Body of pancreas (tissue), 4 donors: ENCODE measurements at places on chromosomes 3 and 15.

GRCh38 chr3:157065201-157065600, 94.7 kb downstream of the CCNL1 start:
- DNase-seq: no peak

- DNase-seq: no peak
Measured at GRCh38 chr3:25567388-25567787, 97.3 kb downstream of the TOP2B start.

DNA sequence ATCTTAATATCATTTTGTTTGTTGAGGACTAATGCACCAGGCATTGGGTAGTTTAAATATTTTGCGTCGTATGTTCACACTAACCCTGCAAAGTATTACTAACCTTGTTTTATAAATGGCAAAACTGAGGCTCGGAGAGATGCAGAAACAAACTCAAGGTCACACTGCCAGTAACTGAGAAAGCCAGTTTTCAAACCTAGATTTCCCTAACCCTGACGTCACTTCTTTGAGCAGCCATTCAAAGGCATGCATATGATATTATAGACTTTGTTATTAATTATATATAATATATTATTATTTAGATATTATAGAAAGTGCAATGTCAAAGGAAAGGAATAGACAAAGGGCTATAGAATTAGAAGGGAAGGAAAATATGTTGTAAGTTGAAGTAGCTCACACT, 167.6 kb upstream of the EOMES start:
- DNase-seq: no peak

DNA sequence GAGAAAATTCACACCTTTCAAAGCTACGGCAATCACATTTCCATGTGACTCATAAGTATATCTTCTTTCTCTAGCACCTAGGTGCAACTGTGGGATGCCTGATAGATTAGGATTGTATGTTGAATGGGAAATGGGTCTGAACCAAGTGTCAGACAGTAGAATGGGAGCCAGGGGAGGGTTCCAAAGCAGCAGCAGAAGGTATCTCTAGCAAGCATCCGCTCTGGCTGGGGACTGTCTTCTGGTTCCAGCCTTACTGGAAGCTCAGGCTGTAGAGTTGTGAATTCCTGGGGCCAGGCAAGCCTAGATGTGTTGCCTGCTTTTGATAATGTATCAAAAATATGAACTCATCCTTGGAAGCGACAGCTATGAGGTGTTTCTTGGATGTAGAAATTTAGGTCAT, 2.1 kb upstream of the CHL1 start:
- no peak for DNase-seq

DNA sequence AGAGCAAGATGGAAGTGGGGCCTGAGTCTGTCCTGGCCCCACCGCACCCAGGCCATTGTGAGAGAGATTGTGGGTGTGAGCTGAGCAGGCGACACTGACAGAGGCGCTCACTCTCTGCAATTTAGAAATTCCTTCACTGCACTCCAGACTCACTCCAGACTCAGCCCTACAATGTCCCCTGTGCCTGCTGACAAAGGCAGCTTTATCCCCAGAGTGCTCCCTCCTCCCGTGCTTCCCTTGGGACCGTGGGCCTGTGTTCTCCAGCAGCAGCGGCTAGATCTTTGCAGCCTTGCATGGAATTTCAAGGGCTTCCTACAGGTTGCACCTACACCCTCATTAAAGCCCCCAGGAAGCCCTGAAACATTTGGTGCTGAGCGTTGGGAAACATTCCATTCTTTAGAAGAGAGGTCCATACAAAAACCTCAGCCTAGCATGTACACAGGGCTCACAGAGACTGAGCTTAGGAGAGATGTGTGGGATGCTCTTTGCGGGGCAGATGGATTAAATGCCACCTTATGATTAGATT, 1.3 kb upstream of the IL16 start:
- no peak for DNase-seq

DNA sequence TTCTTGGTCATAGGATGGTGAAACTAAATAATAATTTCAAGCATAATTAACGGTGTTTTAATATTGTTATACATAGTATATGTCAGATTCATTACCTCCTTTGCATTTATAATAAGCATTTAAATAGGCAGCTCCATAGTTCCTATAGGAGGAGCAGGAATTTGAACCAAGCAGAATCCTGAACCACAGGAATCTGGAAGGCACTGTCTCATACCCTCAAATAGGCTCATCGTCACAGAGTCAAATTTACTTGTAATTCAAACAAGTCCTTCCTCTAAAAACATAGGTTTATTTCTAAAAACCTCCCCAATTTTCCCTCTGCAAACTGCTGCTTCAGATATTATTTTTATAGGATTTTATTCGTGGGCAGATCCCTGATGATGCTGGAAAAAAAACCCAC, 376.3 kb upstream of the ARHGEF26 start:
- no peak for DNase-seq

GRCh38 chr3:16917256-16917935, 32.6 kb downstream of the PLCL2 start:
- DNase-seq: no peak

GRCh38 chr3:182241766-182242488, 530.2 kb downstream of the SOX2 start:
- peak; percentile 44 for DNase-seq

GRCh38 chr15:101491734-101492640, 2.5 kb upstream of the PCSK6 start:
- DNase-seq: no peak

GRCh38 chr3:77648214-77648613, 608.3 kb downstream of the ROBO2 start:
- no peak for DNase-seq

GRCh38 chr3:86942206-86942605, 48.7 kb downstream of the VGLL3 start:
- no peak for DNase-seq

- no peak for DNase-seq
Measured at GRCh38 chr3:64294771-64295170, 69.5 kb upstream of the PRICKLE2 start.

DNA sequence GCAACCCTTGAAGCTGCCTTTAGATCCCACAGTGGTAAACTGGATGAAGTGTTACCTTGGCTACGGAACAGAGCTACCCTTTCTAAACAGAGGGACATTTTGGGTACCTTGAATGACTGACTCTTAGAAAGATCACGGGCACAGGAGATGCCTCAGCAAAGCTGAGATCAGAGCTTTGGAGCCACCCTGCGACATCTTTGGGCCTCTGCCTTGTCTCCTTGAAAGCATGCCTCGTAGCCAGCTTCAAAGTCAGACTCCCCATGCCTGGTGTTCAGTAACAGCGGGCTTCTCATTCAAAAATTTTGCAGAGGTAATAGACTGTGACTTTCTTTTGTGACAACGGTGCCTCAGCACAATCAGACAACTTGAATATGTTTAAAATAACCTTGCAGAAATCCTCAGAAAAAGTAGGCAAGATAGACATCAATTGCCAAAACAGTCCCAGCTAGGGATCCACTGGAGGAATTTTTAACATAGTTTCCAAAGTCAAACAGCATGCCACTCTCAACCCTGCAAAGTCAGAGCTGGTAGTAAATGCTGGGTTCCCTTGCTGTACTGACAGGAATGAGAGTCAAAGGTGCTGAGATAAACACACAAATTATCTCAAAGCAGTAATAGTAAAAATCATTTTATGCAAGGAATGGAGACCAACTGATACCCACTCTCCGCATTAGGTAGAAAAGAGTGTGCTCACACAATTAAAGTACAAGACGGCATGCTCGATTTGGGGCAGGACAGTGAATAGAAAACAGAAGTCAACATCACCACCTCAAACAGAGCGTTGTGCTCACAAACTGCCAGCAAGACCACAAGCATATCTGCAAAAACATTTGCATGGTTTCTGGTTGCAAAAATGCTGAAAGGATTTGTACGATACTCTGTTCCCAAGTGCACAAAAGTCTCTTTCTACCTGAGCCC, 82.1 kb downstream of the MYO1E start:
- no peak for DNase-seq

DNA sequence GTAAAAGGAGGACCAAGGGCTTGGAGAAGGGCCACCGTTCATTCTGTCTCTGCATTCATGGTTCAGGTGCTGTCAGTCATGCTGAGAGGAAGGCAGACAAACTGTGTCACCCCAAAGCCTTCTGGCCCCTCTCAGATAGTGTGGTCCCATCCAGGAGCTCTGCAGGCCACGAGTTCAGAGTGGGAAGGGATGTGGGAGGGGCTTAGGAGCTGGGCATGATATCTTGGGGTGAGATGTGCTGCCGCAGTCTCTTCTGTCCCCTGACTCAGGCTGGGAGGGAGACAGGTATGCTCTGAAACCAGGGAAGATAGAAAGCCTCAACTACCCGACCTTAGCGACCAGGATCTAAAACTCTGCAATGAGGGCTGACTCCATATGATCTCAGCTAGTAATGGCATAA, 19.6 kb upstream of the MYO1E start:
- DNase-seq: no peak

DNA sequence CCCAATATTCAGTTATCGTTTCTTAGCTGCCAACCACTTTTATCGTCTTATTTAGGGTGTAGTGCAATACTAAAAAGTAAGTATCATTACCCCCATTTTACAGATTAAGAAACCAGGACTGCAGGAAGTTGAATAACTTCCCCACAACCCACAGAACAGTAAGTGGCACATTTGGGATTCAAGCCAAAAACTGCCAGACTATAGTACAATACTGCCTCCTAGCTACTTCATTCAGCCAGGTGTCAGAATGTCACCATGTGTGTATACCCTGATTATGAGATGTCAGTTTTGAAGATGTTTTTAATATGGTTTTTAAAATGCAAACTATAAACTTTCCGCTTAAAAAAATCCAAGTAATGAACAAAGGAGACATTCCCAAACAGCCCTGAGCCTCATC, 74.2 kb upstream of the PROK2 start:
- peak; percentile 27 for DNase-seq

DNA sequence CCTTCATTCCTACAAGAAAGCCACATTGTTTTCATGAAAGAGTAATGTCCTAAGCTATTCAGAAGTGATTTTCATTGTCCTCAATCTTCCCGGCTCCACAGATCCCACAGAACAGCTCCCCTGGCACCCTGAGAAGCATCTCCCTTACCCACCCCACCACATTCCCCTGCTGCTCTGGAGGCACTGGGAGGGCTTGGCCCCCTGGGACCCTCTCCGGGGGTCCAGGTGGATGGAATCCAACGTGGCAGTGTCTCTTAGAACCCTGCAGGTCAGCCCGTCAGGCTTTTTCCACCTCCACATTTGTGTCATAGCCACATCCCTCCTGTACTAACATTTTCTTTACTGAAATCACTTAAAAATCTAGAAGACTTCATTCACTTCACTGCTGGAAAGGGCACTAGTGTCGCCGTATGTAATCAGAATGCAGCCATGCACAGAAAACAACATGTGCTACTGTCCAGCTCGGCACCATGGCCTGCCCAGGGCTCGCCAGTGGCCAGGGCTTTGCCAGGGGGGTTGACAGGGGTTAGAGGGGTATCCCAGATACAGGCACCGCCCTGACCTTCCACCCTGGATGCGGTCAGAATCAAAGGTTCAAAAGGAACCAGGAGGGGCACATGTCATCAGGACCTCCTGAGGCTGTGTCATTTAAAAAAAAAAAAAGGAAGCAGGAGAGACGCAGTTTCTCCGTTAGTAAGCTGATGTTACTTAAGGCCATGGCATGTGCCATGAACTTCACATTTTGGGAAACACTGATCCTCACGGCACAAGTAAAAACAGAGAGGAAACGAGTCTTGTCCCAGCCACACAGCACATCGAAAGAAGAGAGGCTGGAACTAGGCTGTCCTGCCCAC, 106.3 kb downstream of the LSM3 start:
- DNase-seq: no peak

DNA sequence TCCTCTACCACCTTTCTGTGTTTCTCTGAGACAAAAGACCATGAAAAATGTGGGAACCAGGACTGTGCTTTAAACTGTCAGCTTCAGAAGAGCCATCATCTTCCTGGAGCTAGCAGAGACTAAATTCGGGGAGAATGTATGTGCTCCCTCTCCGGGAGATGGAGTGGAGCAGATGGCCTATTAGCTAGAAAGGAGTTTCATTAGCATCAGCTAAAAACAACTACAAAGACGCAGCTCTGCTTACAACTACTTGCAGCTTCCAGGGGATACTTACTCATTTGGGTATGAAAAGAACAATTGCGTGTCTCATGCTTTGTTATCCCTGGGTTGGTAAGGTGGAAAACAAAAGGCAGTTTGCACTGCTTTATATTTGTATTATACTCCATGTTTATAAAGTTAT, 159.6 kb downstream of the MFSD1 start:
- DNase-seq: no peak

DNA sequence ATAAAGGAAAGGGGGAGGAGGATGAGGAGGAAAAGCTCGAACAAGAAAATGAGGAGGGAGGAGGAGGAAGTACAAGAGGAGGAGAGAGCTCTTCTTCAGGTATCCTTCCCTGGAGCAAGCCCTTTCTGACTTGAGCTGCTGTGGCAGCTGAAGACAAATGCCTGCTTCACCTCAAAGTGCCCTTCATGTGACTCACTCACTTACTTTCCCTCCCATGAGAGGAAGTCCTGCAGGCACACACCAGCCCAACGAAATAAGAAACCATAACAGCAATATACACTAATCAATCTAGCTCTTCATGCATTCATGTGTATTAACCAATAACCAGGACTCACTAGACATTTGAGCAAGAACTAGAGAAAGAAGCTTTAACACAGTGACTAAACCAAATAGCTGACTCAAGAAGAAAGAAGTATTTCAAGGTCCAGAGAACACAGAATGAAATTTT, 251.9 kb downstream of the IGSF11 start:
- no peak for DNase-seq

DNA sequence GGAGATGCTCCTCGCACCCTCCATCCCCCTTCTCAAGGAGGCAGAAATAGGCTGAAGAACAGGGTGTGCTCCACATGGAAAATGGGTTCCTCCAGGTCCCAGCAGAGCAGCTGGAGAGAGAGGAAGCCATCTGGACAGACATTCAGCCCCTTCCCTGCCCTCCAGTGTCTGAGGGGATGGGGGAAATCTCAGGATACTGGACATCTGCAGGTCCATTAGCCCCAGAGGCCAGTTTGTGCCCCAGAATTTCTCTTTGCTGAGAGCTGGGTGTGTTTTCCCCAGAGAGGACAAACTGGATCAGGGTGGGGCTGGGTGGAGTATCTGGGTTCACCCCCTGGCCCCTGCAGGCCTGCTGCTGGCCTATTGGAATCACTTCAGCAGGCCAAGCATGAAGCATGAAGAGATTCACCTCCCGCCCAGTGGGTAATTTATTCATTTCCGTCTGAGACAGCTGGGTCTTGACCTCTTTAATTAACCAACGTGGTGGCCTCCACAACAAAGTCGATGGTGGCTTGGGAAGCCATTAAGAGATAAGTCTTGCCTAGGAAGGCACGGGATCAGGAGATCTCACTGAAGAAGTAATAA, 4.6 kb downstream of the FAM3D start:
- DNase-seq: no peak

GRCh38 chr3:46628901-46629369, 16.6 kb downstream of the FAM240A start:
- DNase-seq: no peak
